Fibroblast of skin of right biceps (primary cell): ENCODE measurements at places on chromosomes 16 and 17.

DNA sequence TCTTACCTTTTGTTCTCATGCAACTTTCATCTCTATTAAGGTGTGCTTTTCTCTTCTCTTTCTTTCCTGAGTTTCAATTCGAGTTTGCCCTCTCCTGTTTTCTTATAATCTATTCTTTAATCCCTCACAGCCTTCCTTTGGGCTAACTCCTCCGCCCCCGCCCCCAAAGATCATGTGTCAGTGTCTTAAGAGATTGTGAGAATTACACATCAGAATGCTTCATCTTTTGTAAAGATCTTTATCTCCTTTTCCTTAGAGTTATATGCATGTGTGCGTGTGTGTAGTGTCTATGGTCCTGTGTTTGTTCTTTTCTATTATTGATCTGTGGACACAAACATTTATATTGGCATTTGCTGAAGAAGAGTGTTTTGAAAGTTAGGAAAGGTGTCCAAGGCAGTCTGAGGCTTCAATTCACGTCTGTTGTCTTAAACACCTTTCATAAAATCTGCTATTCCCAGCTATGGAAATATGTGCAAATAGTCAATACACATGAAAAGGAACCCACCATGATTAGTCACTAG is 6.1 kb upstream of the ALDH3A2 start:
- DNase-seq, result no peak

DNA sequence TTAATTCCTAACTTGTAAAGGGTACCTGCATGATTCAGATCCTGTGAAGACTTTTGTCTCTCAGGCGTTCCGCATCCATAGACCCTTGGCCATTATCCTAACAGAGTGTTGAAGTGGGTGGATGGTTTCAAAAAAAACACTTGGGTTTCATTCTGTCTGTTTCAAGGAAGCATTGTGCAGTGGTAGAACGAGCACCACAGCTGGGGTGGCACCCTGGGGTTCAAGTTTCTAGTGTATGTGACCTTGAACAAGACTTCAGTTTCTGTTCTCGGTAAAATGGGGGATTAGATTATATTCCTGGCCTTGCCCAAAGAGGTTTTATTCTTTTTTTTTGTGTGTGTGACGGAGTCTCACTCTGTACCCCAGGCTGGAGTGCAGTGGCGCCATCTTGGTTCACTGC is 74.3 kb downstream of the MSI2 start:
- DNase-seq, result no peak

DNA sequence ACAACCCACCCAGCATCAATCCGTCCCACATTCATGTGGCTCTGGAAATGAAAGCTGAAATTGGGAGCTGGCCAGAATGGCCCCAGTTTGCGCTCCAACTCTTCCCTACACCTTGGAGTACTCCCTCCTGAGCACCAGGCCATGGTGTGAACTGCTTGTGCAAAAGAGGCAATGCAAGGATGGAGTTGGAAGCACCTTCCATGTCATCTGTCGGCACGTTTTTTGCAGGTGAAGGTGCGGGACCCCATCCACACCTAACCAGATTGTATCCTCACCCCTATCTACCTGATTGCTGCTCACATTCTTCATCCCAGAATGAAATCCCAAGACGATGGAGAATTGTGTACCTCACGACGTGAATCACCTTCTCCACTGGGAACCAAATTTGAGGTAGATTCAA is 136.6 kb upstream of the WSB1 start:
- DNase-seq, result no peak

DNA sequence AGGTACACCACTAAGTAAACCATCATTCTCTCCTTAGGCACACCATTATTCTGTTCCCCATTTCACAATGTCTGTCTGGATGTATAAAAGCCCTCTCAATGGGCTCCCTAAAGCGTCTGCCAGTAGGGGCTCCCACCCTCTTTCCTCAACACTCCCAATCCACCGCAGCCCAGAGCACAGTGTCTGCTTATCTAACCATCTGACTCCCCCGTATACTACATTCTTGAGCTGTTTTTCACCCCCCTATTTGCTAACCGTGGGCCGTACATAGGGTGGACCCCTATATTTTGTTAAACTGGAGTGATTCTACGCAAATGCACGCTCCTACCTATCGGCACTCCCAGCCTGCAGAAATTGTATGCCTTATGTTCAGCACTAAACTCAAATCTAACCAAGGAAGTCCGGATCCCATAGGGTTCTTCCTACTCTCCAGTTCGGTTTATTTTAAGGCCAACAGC is 685 bp upstream of the PSMD3 start:
- DNase-seq, result peak; percentile 45

- peak; percentile 96 for DNase-seq
Measured at GRCh38 chr17:41464682-41465081, 2.5 kb downstream of the KRT32 start.

DNA sequence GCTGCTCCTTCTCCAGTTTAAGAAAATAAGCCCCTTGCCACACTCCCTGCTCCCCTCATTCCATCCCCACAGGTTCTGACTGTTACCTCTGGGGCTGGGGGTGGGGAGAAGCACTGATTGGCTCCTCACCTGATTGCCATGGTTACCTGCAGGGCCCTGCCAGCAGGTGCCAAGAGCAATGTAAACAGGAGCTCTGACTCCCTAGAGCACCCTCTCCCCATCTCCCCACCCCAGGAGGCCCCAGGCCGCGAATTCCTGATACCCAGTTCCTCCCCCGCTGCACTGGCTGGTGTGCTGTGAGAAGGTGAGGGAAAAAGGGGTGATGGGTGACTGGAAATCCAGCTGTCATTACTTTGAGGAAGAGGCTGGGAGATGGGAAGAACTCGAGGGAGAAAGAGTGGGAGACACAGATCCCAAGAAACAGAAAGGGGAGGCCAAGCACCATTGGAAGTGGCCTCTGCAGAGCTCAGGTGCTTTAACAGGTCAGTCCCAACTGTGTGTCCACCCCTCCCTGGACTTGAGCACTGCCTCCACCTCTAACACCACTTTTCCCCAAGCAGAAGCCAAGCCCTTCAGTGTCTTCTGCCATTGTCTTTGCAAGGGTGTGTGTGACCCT is 4.5 kb downstream of the PCGF2 start:
- no peak for DNase-seq

DNA sequence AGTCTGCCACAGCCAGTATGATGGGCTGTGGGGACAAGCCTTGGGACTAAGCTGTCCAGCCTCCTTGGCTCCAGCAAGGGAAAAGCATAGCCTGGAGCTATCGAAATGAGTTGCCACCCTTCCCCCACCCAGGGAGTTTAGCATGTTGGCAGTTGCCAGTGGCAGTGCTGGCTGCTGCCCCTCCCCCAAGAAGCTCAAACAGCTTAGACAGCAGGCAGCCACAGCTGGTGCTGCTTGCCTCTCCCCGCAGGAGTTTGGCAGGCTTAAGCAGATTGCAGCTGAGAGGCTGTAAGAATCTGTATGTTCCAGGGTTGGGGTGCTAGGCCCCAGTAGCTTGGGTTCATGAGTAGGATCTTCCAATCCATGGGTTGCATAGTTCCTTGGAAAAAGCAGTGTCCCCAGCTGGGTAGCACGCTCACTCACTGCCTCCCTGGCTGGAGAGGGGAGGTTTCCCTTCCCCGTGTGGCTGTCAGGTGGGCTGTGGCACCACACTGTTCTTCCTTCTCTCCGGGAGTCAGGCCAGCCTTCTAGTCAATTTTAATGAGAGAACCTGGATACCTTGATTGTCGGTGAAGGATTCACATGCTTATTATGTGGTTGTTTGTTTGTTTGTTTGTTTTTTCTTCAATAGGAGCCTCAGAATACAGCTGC is 506.1 kb downstream of the CDH11 start:
- DNase-seq, result peak; percentile 21

GRCh38 chr17:20920815-20921199 is 122.0 kb downstream of the USP22 start:
- DNase-seq, result peak; percentile 77

DNA sequence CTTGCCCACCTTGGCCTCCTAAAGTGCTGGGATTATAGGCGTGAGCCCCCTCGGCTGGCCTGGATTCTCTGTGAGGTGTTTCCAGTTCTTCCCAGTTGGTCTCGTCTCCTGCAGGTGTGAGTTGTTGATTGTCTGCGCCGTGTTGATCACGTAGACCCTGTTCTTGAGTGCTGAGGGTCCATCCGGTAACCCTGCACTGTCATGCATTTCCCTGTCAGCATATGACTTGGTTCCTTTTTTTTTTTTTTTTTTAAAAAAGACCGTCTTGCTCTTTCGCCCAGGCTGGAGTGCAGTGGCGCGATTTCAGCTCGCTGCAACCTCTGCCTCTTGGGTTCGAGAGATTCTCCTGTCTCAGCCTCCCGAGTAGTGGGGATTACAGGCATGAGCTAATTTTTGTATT is 17.3 kb downstream of the MGRN1 start:
- no peak for DNase-seq

- peak; percentile 59 for DNase-seq
Measured at GRCh38 chr16:57061084-57061905, 31.1 kb upstream of the CPNE2 start.

DNA sequence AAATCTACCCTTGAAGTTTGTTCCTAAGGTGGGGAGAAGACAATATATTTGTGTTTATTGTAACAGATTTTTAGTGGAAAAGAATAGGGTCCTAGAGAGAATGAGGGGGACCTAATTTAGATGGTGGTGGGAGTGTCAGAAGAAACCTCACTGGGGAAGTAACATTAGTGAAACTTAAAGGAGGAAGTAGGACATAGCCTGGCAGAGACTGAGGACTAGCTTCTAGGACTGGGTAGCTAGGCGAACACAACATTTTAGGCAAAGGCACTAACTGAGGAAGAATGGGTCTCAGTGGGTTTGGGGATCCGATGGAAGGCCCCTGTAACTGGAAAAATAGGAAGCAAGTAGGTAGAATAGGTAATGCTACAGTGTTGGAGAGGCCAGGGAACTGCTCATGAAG is 4.2 kb upstream of the ARL2BP start:
- DNase-seq, result no peak

- DNase-seq, result peak; percentile 6
Measured at GRCh38 chr17:78113804-78114785, 14.5 kb downstream of the TMC6 start.

DNA sequence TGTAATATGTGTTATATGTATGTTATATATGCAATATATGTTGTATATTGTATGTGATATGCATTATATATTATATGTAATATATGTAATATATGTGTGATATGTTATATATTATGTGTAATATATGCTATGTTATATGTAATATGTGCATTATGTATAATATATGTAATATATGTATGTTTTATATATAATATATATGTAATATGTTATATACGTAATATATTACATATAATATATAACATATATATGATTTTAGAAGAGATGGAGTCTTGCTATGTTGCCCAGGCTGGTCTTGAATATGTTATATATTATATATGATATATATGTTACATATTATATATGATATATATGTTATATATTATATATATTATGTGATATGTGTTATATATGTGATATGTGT is 65.5 kb upstream of the DNAH17 start:
- DNase-seq, result no peak

DNA sequence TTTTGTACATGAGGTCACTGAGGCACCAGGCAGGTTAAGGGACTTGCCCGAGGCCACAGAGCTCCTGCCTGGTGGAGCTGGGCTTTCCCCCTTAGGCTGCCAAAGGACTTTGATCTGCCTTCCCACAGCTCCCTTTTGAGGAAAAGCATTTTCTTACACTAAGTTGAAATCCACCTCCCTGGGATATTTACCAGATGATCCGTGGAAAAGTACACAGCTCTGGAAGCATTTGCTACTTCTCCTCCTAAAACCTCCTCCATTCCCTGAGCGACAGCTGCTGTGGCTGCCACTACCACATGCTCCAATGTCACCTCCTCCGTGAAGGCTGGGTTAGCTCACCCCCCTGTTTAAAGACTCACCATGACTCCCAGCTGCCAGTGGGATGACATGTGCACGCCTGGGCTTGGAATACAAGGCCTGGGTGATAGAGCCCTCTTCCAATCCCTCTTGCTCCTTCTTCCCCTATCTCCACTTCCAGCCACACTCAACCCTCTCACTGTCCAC is 1.2 kb upstream of the MPRIP start:
- peak; percentile 59 for DNase-seq

- no peak for DNase-seq
Measured at GRCh38 chr17:78779850-78780249, 2.2 kb downstream of the CYTH1 start.

DNA sequence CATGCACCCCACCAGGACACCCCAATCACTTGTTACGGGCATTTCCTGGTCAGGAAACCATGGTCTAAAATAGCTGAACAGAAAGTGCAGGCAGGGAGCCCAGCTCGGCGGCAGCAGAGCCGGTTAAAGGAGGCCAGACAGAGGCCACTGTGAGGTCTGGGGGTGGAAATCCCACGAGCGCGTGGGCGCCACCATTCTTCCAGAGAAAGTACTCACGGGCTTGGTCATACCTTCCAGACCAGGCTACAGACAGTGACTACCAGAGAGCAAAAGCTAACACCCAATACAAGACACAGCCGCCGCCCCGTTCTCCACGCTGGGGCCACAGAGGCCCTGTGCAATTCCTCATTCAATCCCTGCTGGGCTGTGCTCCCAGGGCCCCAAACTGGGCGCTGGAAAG is 11.9 kb downstream of the CEP131 start:
- DNase-seq, result no peak

- no peak for DNase-seq
Measured at GRCh38 chr16:25157271-25157875, 45.8 kb downstream of the LCMT1 start.

DNA sequence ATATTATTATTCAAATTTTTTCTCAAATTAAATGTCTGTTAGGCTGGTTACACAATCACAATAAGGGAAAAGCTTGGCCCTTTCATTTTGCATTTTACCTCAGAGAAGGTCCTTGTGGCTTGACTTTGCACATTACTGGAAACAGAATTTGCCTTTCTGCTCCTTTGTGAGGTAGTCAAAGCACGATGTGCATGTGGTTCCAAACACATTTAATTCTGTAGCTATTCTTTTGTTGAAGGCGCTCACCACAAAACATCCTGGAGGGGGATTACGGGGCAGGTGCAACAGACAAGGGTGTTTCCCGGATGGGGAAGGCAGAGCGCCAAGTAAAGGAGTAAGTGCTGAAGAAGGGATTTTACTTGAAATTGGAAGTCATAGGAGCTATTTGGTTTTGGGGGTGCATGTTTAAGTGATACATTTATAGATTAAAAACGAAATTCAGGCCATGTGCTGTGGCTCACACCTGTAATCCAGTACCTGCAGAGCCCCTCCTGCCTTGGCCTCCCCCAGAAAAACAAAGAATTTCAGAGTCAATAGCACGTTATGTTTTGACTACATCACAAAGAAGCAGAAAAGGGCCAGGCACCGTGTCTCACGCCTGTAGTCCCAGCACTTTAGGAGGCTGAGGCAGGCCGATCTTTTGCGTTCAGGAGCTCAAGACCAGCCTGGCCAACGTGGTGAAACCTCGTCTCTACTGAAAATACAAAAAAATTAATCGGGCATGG is 31.2 kb upstream of the TENT4B start:
- no peak for DNase-seq

DNA sequence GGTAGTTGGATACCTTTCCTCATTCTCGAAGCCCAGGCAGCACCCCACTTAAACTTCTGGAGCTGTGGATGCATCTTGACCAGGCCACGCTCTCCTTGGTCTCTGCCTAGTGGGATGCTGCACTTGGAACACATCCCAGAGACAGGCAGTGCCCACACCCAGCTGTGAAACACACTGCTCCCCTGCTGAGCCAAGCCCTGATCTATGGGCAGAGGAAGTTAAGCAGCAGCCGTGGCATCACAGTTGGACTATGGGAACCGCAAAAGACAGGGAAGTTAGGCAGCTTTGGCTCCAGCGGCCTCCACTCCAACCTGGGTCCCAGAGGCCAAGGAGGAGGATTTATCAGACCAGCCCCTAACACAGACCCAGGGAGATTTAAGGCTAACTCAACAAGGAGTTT is 284.8 kb upstream of the CCL2 start:
- no peak for DNase-seq
